ENCODE measurements at places on chromosomes 2 and 18.

DNA sequence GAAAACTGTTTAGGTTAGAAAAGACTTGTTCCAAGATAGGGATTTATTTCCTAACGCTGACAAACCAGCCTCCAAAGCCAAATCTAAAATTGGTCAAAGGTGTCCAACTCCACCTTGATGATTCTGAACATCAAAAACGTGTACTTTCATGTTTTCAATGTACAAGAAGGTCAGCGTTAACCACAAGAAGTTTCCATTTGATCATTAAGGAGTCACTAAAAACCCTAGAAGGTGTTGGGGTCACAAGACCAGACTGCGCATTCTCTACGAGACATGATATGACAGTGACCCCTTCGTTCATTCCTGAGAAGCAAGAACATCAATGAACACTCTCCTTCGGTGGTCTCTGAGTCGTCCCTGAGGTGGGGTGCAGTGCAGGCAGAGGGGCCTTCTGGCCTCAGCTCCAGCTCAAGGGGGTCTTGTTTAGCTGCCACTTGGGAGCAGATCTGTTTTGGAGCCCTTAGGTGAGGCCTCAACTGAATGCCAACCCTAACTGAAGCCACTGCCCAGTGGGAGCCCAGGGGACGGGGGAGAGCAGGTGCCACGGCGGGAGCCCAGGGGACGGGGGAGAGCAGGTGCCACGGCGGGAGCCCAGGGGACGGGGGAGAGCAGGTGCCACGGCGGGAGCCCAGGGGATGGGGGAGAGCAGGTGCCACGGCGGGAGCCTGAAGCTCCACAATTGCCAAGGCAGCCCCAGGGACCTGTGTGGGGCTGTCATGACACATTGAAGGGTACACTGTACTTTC is 55.2 kb downstream of the PARD6G start:
- no peak for DNase-seq

- peak; percentile 30 for DNase-seq
Observed at GRCh38 chr2:176560296-176560695, 291.1 kb downstream of the MTX2 start.

DNA sequence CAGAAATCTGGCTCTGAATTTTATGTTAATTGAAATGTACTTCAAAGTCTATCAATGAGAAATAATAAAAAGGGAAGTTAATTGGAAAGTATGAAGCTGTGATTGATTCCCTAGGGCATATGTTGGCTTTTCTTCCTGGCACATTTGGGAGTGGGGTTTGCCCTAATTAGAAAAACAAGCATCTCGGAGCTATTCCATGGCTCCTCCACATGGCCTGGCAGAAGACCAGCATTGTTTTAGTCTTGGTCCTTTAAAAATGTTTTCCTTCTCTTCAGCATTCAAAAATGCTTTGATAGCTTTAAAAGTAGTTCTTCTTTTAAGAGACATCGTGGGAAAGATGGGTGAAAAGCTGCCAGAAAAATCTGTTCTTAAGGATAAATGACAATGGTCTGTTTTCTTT is 445.5 kb upstream of the PKDCC start:
- no peak for DNase-seq

DNA sequence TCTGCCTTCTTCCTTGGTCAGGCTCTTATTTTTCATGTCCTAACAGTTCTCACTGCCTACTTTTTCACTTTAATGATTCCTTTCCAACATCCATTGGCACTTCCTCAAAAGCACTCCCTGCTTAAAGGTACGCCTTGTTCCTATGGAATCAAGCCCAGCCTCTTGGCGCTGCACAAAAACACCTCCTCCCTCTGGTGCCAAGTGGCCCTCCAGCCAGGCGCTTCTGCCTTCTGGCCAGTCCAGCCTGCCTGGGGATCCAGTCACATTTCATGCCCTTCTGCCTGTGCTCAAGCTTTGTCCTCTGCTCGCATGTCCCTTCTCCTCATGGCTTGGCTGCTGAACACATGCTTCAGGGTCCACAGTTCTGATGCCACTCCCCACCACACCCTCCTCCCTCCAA is 6.3 kb downstream of the TPRKB start:
- DNase-seq = no peak

GRCh38 chr2:215531284-215531683 is 95.4 kb upstream of the FN1 start:
- peak; percentile 24 for DNase-seq
